Right ventricle myocardium superior (tissue), 1 donor: ENCODE measurements at places on chromosomes 11 and 22.
A peak's percentile ranks its signal among the peaks of the same experiment; 100 is the strongest.

DNA sequence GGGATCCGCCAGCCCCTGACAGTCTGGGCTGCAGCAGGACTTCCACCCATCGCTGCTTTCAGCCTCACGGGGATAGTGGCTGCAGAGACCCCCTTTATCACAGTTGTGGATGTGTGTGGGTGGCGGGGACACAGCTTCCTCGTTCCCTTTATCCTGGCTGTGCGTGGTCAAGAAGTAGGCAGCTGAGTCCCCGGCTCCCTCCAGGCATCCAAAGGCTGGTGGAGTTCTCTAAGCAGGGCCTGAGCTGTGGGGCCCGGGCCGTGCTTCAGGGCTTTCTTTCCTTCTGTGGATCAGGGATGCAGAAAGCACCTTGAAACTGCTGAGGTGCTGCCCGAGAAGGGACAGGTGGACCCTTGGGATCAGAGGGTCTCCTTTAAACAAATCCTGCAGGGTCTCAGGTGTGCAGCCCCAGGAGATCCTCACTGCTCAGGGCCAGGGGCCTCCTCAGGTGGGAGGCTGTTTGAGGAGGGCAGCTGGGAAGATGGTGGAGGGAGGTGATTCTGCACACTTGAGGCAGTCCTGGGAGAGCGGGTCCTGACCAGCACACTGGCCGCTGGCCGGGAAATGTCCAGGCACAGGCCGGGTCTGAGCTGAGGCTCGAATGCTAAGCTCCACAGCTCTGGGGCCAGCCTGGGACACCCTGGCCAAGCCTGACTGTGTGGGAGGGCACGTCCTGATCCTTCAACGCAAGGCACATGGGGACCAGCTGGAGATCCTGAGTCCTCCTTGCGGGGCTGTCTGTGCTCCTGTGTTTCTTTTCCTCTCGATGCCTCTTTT lies 1024.3 kb downstream of the BRD1 start:
- DNase-seq = no peak

- no peak for DNase-seq
Measured at GRCh38 chr11:88575916-88576315, 238.4 kb upstream of the CTSC start.

DNA sequence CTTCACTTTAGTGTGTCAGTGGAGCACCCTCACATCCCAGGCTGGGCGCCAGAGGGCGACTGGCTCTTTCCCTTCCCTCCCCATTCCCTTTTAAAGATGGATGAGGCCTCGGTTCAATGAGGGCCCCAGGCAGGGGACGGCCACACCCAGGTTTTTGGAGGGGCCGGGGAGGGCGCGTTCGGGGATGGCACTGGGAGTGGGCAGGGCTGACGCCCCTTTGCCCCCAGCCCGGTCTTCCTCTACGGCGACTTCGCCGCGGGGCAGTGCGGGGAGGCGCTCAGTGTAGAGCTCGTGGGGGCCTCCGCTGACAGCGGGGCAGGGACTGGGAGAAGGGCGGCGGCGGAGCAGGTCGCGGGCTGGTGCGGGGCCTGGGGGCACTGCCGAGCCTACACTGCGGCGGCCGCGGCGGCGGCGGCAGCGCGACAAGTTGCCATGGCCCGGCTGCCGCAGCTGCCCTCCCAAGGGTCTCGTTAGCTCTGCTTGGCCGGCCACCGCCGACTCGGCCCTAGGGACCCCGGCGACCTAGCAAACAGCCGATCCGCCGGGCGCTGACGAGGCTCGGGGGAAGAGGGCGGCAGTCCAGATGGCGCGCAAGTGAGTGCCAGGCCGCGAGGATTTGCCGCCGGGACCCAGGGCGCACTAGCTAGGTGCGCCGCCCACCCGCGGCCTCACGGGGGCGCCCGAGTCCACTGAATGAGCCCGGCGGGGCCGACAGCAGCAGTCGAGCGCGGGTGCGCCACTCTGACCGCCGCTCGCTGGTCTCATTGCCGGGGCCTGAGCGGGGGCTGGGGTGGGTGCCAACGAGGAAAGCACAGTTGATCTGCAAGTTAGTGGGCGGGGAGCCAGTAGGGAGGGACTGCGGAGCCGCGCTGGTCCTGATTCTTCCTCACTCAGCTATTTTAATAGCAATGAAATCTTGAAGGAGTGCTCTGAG lies 92.7 kb downstream of the RRM1 start:
- DNase-seq = peak; percentile 96

DNA sequence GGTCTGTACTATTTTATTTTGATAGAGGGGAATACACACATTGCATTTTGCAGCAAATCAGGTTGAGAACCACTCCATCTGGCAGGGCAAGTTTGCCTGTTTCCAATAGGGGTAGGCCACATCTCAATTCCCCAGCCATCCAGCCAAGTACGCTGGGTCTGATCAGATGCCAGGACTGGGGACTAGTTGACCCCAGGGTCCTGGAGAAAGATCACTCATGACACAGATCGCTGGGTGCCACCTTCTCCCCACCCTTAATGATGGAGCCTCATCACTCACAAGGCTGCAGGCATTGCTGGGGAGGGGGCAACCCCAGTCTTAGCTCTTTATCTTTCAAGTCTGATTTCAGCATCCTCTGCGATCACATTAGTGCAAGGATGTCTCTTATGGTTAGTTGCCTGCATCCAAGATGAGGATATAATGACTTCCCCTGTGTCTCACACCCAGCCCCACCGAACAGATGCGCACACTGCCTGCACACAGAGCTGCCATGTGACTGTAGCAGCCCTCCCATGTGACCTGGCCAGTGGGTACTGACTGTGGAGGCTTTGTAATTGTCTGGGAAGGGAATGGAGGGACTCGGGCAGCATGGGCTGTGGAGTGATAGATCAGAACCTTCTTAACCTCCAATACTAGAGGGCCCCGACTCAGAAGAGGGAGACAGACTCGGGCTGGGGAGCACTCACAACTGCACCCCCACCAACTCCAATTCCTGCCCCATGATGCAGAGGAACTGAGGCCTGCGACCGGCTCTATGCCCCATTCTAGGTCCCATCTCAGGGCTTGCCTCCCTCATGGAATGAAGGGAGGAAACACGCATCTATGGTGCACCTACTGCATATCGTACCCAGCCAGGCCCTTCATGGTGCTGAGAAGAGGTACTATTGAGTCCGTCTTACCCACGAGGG lies 155.8 kb downstream of the DSCAML1 start:
- no peak for DNase-seq

DNA sequence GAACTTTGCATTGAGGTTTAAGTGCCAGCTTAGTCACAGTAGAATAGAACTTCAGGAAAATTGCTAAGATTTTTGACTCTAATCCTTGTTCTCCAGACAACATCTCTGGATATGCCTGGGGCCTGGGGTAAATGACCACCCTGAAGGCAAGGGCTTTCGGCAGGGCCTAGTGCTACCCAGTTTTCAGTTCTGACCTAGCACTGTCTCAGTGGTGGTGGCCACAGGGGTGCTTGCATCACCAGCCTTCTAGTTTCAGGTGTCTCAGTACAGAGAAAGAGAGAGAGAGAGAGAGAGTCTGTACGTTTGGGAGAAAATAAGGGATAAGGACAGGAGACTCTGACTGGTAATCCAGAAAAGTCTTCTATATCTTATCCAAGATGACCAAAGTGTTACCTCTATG lies 890.5 kb downstream of the JRKL start:
- DNase-seq = no peak

GRCh38 chr22:49850959-49851802 lies 2.5 kb upstream of the ZBED4 start:
- no peak for DNase-seq

GRCh38 chr22:44495629-44496028 lies 2.4 kb downstream of the RTL6 start:
- DNase-seq = no peak

DNA sequence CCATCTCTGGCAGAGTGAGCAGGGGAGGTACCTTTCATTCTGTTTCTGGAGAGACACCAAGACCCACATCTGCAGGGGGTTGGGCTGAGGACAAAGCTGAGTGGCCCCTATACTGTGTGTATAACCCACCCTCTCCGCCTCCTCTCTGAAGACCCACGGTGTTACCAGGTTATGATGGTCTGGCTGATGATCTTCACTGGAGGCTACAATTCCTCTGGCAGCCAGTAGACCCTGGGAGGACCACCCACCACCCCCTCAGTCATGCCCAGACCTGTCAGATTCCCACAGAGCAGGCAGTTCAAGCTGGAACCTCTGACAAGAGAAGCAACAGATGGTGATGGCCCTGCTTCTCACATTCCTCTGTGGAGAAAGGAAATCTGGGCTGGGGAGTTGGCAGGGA lies 11.4 kb upstream of the KCNJ1 start:
- DNase-seq = no peak
